Amniotic epithelial cell (primary cell): ENCODE measurements at places on chromosomes 5 and 9.
A peak's percentile ranks its signal among the peaks of the same experiment; 100 is the strongest.

- DNase-seq: no peak
These were observed 23.0 kb downstream of the UBE2D2 start for GRCh38 chr5:139584137-139584536.

DNA sequence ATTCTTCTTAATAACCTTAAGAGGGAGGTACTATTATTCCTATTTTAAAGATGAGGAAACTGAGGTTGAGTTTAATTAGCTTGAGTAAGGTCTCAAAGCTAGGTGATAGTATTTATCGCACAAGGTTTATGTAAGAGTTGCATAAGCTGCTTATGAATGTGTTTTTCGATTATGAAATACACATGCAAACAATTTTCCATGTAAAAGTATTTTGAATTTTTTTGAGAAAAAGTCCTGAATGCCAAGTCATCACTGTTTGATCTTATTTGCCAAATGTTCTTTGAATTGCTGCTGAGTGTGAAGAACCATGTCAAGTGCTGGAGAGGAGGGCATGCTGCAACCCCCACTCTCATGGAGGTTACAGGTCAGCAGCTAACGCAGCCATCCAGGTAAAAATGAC is 174.4 kb downstream of the CARTPT start:
- DNase-seq: peak; percentile 35

GRCh38 chr9:83537331-83538171 is 650 bp downstream of the FRMD3 start:
- DNase-seq: no peak

- peak; percentile 55 for DNase-seq
These were observed at the start of gene HMMR for GRCh38 chr5:163460562-163461171. TSS of gene HMMR (plus strand) at chr5:163460632. CDS start at chr5:163460693, 61 bp downstream.

DNA sequence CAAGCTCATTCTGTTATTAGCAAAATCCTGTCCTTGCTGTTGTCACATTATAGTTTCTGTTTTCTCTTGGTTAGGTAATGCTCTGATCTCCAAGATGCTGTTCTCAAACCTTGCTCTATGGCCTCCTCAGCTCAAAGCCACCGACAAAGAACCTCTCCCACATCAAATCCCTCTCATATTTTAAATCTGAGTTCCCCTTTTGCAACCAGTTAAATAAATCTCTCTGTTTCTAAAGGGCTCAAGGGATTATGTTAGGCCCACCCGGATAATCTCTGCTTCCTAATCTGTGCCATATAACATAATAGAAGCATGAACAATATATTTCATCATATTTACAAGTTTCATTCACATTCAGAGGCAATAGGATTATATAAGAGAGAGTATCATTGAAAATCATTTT is 286.0 kb downstream of the CYLC2 start:
- DNase-seq: no peak

- peak; percentile 56 for DNase-seq
These were observed 9.9 kb downstream of the ZBED3 start for GRCh38 chr5:77076961-77077828.

GRCh38 chr5:1176473-1177391 is 24.7 kb upstream of the SLC6A19 start:
- DNase-seq: no peak

DNA sequence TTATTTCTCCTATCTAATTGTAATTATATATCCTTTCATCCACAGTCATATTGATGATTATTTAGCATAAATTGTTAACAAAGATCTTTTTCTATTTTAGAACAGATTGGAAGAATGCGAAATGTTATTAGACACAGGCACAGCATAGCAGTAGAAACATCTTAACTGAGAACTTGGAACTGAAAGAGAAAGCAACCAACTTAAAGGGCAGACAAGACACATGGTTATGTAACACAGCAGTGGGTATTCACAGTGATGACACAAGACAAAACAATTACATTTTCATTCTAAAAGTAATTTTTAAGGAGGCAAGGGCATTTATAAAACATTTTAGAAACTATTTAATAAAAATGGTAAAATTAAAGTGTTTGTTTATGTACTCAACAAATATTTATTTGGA is 57.7 kb upstream of the MEF2C start:
- DNase-seq: no peak

DNA sequence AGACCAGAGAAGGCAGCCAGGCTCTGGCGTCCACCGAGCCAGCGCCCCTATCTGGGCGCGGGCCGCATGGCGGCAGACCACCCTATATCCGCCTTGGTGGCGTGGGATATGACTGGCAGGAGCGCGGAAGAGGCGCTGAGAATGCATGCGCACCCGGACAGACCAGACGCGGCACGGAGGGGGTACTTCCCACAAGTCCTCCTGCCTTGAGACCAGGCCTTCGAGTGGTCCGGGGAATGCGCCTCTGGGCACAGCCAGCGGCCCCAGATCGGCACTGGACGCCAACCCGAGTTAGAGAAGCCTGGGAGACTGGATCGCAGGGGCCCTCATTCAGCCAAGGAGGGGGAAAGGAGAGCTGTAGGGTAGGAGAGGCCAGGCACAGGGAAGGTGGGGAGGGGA is 2.5 kb upstream of the LMX1B start:
- no peak for DNase-seq

- DNase-seq: no peak
These were observed 19.1 kb downstream of the GLRA1 start for GRCh38 chr5:151905557-151905961.

GRCh38 chr5:24555229-24555628 is 89.5 kb downstream of the CDH10 start:
- DNase-seq: no peak

- DNase-seq: peak; percentile 29
These were observed 615 bp downstream of the RACK1 start for GRCh38 chr5:181243018-181243563.

- no peak for DNase-seq
These were observed 30.4 kb upstream of the DENND1A start for GRCh38 chr9:123960366-123960765.

GRCh38 chr5:13745508-13745907 is 199.0 kb downstream of the DNAH5 start:
- DNase-seq: peak; percentile 2

GRCh38 chr9:126096340-126096739 is 230.3 kb upstream of the MVB12B start:
- DNase-seq: no peak

- no peak for DNase-seq
These were observed 1035.2 kb upstream of the ARRDC3 start for GRCh38 chr5:92418341-92418740.
